ENCODE measurements at places on chromosomes 5 and 9.

- no peaks in the 10 kb centered on the region for H3K4me1 ChIP-seq
- no peak overlapping the region for H3K27ac ChIP-seq
- H3K27me3 ChIP-seq = no peaks in the 10 kb centered on the region
- DNase-seq = no peak
- H3K36me3 ChIP-seq = no peaks in the 10 kb centered on the region
- no peak overlapping the region for H3K4me3 ChIP-seq
Observed at GRCh38 chr5:127196042-127196441, 94.6 kb upstream of the MEGF10 start.

- peaks cover 8% of the 10 kb centered on the region for H3K4me1 ChIP-seq
- DNase-seq = no peak
- H3K4me3 ChIP-seq = peak overlapping the region; percentile 22
- H3K27me3 ChIP-seq = no peaks in the 10 kb centered on the region
- H3K36me3 ChIP-seq = no peaks in the 10 kb centered on the region
- peak overlapping the region; percentile 55 for H3K27ac ChIP-seq
Observed at GRCh38 chr5:118791926-118792734, 196.2 kb downstream of the DTWD2 start.

GRCh38 chr5:147892696-147893296 is 13.5 kb downstream of the C5orf46 start:
- no peak overlapping the region for H3K27ac ChIP-seq
- H3K4me3 ChIP-seq = no peak overlapping the region
- H3K27me3 ChIP-seq = no peaks in the 10 kb centered on the region
- no peak for DNase-seq
- H3K36me3 ChIP-seq = no peaks in the 10 kb centered on the region

DNA sequence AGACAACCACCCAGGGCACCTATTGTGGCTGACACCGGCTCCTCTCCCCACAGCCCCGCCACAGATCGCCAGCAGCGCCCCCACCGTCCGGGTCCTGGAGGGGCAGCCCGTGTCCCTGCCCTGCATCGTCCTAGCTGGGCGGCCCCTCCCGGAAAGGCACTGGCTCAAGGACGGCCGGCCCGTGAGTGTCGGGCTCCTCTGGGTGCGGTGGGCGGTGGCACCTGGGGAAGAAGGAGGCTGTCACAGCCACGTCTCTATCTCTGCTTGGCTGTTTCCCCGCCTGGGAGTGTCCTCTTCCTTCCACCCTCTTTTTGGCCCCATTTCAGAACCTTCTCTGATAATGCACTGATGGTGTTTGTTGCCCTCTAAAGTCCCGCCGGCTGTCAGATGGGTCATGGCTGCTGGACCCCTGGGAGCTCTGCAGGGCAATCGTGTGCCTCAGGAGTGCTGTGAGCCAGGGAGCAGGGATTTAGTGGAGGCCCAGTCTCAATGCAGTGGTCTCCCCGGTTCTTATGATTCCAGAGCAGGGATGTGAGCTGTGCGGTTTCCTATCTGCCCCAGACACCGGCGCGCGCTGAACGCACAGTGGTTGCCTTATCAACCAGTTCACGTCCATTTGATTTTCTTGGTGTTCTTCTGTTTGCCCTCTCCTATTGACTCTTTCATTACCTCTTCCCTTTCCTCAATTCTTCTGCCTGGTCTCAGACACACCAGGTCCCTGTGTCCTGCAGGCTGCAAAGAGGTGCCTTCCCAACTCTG is 55.3 kb downstream of the HMCN2 start:
- H3K36me3 ChIP-seq = no peaks in the 10 kb centered on the region
- H3K27ac ChIP-seq = no peak overlapping the region
- H3K4me1 ChIP-seq = no peaks in the 10 kb centered on the region
- DNase-seq = peak; percentile 69

DNA sequence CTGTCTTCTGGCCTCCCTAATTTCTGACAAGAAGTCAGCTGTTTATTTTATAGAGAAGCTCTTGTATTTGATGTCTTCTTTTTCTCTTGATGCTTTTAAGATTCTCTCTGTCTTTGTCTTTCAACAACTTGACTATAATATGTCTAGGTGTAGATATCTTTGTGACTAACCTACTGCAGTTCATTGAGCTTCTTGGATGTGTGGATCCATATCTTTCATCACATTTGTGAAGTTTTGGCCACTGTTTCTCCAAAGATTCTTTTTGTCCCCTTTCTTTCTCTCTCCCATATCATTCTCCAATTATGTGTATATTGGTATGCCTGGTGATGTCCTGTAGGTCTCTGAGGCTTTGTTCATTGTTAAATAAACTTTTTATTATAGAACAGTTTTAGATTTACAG is 16.7 kb downstream of the SPEF2 start:
- no peaks in the 10 kb centered on the region for H3K27me3 ChIP-seq
- DNase-seq = no peak
- no peaks in the 10 kb centered on the region for H3K36me3 ChIP-seq

DNA sequence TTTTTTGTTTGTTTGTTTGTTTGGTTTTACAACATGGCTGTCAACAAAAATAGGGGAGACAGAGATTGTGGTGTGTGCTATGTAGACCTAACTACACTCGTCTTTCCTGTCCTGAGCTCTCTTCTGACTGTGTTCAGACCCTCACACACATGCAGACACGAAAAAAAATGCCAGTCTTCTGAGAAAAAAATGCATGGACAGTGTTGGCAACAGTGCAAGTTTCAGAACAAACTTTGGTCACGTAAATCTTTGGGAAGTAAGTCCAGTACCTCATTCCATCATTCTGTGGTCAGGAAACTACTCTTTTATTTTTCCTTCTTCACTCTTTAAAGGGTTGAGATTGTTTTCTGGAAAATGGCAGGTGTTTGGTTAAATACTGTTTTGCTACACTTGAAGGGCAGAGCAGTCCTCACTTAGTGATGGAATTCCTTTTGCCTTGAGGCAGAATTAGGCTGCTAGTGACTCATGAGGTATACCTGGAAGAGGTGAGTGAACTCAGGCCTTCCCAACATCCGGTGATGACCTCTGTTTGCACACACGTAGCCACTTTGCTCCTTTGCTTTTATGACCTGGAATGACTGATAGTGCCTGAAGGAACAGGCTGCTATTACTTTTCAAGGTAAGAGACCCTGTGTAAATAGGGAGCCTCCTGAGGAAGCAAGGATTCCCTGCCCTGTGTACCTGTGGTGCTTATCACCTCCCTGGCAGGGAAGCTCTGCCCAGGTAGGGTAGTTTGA is 81.6 kb upstream of the TNFAIP8 start:
- H3K36me3 ChIP-seq = no peaks in the 10 kb centered on the region
- H3K4me1 ChIP-seq = peaks cover 34% of the 10 kb centered on the region
- H3K4me3 ChIP-seq = no peak overlapping the region
- H3K27me3 ChIP-seq = no peaks in the 10 kb centered on the region

GRCh38 chr5:2482778-2483177 is 268.7 kb downstream of the IRX2 start:
- DNase-seq = no peak
- H3K27me3 ChIP-seq = no peaks in the 10 kb centered on the region
- no peak overlapping the region for H3K4me3 ChIP-seq
